Smooth muscle cell of bladder (primary cell): ENCODE measurements at places on chromosomes 7 and 10. TPM values are rescaled to one million over a fixed set of nuclear protein-coding genes. Genes with fewer than 3 reads are reported as not detected.

Gene VIPR2
- total RNA-seq = 0.85 and 0.92 TPM in 2 replicates

Gene CYP26C1
- total RNA-seq = under 0.01 TPM in 2 replicates

Gene TFEC
- under 0.01 TPM in 2 replicates for total RNA-seq

Gene BTBD16
- under 0.01 TPM in 1 of 2 replicates, not detected in the other for total RNA-seq

Gene C10orf53
- not detected in 2 replicates for total RNA-seq

Gene LIPK
- not detected in 2 replicates for total RNA-seq

Gene PNLIPRP3
- total RNA-seq = 0.09 TPM in 1 of 2 replicates, not detected in the other
